ENCODE measurements at places on chromosomes 5 and 9. TPM values are rescaled to one million over a fixed set of nuclear protein-coding genes. Genes with fewer than 3 reads are reported as not detected.

DNA sequence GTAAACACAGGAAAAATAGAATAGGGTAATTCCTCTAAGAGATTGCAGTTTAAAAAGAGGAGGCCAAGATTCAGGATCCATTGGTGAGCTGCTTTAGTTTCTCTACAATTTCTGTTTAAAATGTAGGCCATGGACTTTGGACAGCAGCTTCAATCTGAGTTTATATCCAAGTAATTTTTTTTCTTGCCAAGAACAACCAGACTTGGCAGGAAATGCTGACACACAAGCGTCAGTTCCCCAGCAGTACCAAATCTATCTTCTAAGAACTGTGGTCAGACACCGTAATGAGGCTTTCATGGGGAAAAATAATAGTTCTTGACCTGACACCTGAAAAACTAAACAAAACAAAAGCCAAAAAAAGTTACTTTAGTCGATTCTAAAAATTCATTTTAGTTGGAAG, 528.8 kb downstream of the CSNK1G3 start:
- no peaks in the 10 kb centered on the region for H3K36me3 ChIP-seq
- no peaks in the 10 kb centered on the region for H3K4me1 ChIP-seq
- DNase-seq = no peak
- H3K27ac ChIP-seq = no peak overlapping the region
- H3K4me3 ChIP-seq = no peak overlapping the region

DNA sequence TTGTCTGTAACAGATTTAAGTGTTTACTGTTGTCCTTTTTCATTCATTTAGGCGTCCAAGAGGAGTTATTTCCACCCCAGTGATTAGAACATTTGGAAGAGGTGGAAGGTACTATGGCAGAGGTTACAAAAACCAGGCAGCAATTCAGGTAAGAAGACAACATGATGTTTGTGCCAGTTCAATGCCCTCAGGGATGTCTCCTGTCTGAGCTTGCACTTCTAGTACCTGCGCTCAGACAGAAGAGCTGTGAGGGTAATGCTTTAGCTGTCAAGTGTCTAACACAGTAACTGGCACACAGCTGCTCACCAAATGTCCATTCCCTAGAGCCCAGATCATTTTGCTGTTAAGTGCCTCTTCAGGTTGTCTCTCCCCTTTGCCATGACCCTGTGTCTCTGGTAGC, 14.2 kb upstream of the PHF2 start:
- H3K36me3 ChIP-seq = peaks cover 36% of the 10 kb centered on the region
- no peak overlapping the region for H3K27ac ChIP-seq
- no peak overlapping the region for H3K4me3 ChIP-seq
- no peak for DNase-seq
- no peaks in the 10 kb centered on the region for H3K27me3 ChIP-seq

GRCh38 chr5:80195837-80196400, 59.9 kb downstream of the SERINC5 start:
- H3K36me3 ChIP-seq = no peaks in the 10 kb centered on the region
- H3K27ac ChIP-seq = no peak overlapping the region
- H3K4me1 ChIP-seq = peaks cover 11% of the 10 kb centered on the region
- H3K27me3 ChIP-seq = no peaks in the 10 kb centered on the region
- H3K4me3 ChIP-seq = no peak overlapping the region

GRCh38 chr5:114387433-114387832, 25.6 kb downstream of the KCNN2 start:
- H3K36me3 ChIP-seq = no peaks in the 10 kb centered on the region
- H3K4me3 ChIP-seq = no peak overlapping the region
- no peak for DNase-seq
- H3K27ac ChIP-seq = no peak overlapping the region

DNA sequence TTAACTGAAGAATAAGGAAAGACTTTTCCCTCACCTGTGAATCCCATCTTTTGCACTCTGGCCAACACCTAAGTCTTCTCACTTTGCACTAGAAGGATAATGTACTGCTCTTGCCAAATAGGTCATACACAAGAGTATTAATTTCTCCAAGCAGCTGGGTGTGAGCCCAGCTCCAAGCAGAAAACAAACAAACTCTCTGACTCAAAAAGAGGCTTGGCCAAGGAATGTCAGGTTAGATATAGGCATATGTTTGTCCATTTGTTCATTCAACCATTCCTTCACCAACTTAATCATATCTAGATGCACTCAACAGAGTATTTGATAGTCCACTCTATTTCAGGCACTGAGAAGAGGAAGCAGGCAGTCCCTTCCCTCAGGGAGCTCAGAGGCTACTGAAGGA, 84.4 kb downstream of the HTR4 start:
- no peaks in the 10 kb centered on the region for H3K4me1 ChIP-seq
- H3K4me3 ChIP-seq = no peak overlapping the region
- H3K27me3 ChIP-seq = no peaks in the 10 kb centered on the region

ATP10B gene
- total RNA-seq = 1.4 TPM

CTXN3 gene
- total RNA-seq = 0.35 TPM

BTNL8 gene
- total RNA-seq = 0.19 TPM

All from kidney (tissue), 22 donors.